Frontal cortex (tissue), 4 donors: ENCODE measurements at places on chromosomes 12 and 14. TPM values are rescaled to one million over a fixed set of nuclear protein-coding genes. Genes with fewer than 3 reads are reported as not detected.

GLIPR1L2 gene
- total RNA-seq = 0.41 TPM

SMCO2 gene
- not detected for total RNA-seq

- no peak for DNase-seq
These were observed 51.6 kb downstream of the PLEKHG3 start for GRCh38 chr14:64755781-64756221.

- DNase-seq = no peak
These were observed 67.6 kb downstream of the KIF21A start for GRCh38 chr12:39375206-39375808.

- DNase-seq = no peak
These were observed 417.3 kb downstream of the IPO8 start for GRCh38 chr12:30278401-30278800.
